ENCODE measurements at places on chromosomes 12 and 14.

DNA sequence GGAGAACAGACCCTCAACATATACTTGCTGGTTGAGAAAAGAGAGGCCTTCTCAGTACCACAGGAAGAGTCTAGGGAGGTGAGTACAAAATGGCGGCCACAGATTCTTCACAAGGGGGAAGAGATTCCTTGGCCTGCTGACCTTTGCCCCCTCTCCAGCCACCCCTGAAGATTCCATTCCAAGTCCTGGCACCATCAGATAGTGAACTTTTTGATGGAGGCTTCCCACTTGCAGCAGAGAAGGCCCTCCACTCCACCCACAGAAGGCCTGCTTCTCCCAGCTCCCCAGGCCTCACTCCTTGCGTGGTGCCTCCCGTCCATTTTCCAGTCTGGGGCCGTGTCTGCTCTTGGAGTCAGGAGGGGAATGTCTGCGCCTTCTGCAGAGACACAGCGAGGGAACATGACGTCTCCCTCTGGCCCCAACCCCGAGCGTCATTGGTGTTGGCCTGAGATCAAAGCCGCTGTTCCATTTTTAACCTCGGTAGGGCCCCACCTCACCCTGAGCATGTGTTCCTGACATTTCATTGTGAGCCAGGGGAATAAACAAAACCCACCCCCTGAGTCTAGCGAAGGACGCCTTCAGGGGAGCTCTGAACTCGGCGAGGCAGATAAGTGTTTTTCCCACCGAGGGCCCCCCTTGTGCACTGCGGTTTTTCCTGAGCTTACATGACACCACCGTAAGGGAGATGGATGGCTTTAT, 268.7 kb upstream of the TBX3 start:
- DNase-seq, result no peak

DNA sequence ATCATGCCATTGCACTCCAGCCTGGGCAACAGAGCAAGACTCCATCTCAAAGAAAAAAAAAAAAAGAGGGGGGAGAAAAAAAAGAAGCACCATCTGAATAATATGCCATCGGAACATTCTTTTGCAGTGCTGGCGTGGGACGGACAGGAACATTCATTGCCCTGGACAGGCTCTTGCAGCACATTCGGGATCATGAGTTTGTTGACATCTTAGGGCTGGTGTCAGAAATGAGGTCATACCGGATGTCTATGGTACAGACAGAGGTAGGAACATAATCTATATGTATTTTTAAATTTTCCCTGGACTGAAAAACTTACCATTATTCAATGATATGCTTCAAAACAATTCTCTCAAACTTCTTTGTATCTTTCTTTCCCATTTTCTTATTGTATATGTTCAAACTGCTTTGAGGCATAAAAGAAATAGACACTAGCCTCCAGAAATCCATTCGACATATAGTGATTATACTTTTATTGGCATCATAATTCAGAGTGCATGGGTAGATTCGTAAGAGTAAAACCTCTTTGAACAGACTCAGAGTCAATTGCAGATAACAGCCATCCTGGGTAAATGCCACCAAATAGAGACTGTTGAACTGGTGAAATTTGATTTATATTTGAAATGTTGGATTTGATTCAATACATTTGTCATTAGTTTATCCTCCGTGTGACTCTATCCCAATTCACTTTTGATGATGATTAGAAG, 199.7 kb downstream of the EPS8 start:
- DNase-seq, result no peak

DNA sequence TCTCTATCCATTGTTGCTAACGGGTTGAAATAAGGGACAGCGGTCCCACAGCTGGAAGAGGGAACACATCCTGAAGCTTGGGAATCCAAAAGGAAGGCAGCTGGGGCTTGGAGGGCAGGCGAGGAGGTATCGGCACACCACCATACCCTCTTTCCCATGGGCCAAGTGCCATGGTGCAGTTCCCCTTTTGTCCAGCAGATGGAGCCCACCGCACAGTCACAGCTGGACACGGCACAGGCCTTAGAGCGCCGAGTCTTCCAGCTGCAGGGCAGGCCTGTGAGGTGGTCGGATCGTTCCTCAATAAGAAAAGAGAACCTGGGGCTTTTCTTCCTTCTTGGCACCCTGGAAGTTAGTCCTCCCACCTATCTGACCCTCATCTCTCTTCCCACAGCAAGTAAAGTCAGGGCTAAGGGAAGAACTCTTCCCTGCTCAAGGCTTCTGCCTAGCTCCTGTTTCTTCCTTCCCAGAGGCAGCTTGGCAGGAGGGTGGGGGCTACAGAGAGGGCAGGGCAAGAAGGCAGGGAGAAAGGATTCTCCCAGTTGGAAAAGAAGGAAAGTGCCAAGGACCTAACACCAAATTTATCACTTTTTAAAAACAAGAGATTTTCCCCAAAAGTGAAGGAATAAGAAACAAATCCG, 8.6 kb downstream of the PPP1R1A start:
- peak; percentile 15 for DNase-seq

GRCh38 chr12:21073822-21074460, 57.1 kb upstream of the SLCO1B1 start:
- no peak for DNase-seq

- no peak for DNase-seq
Measured at GRCh38 chr14:42921901-42922300, 1315.2 kb downstream of the LRFN5 start.

- no peak for DNase-seq
Measured at GRCh38 chr12:95216711-95217376, 423 bp downstream of the FGD6 start.

DNA sequence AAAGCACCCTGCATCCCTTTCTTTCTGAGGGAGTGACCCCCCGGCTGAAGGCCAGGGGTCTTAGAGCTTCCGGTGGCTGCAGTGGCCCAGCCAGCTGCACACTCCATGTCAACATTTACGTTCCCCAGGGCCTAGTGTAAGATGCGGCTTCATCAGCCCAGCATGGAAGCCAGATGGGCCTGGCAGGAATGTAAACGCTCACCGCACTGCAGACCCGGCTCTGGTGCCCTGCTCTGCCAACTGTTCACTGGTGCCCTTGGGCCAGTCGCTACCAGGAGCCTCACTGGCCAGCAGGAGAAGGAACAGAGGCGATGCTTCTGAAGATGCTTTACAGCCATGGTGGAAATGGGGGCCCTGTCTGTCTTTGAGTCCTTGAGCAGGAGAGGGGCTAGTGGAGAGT, 8.6 kb upstream of the TMEM119 start:
- DNase-seq, result no peak

DNA sequence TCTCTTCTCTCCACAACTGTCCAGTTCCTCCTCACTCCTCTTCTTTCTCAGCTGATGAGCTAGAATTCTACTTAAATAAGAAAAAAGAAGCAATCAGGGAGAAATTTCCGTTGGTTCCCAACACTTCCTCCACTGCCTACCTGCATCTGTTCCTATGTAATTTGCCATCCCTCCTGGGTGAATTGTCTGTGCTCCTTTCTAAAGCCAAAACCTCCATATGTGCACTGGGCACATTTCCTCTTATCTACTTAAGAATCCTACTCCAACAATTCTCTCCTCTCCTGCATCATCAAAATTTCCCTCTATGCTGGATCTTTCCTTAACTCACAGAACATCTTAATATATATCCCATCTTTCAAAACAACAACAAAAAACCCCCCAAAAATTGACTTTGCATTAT, 35.2 kb downstream of the GPR65 start:
- no peak for DNase-seq

DNA sequence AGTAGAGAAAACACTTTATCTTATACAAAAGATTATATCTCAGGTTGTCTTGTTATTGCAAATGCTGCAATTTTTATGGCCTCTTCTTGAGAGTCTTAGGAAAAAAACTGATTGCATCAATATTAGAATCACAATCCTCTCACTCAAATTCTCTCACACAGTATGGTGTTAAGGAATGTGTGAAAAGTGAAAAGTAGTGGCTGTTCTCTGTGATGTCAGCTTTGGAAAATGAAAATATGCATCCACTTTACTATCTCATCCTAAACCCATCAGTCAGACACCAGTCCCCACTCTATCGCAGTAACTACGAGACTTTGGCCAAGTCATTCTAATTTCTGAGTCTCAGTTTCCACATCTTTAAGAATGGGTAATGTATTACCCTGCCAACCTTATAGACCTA, 32.6 kb upstream of the NTF3 start:
- no peak for DNase-seq

GRCh38 chr12:52401526-52401925, 4.6 kb downstream of the KRT82 start:
- DNase-seq, result no peak

GRCh38 chr12:71999795-72000194, 61.1 kb downstream of the TPH2 start:
- DNase-seq, result no peak

DNA sequence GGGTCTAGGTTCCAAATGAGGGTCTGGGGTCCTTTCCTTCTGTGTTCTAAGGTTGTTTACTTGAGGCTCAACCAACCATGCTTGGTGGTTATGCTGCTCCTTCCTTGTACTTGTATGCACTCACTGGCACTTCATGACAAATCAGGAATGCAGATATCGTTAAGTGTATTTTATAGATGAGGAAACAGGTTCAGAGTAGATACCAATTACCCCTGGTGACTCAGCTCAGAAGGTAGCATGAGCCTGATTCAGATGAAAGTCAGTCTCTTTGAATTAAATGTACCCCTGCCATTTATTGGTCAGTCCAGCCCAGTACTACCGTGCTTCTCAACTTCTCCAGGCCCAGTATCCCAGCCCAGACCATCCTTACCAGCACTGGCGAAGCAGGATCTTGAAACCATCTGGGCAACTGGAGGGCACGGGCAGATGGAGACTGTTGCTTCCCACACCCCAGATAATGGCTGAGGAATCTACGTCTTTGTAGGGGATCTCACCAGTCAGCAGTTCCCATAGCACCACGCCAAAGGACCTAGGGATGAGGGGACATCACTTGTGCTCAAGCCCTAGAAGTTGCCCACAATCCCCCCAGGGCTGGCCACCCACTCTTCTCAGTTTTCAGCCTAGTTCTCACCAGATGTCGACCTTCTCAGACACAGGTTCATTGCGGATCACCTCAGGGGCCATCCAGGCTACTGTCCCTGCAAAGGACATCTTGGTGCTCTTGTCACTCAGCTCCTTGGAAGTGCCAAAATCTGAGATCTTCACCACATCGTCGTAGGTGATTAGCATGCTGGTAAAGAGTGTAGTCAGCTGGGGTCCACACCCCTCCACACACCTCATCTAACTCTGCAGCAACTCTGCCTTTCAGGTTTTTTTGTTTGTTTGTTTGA, 14.3 kb downstream of the MAP3K12 start:
- DNase-seq, result no peak

DNA sequence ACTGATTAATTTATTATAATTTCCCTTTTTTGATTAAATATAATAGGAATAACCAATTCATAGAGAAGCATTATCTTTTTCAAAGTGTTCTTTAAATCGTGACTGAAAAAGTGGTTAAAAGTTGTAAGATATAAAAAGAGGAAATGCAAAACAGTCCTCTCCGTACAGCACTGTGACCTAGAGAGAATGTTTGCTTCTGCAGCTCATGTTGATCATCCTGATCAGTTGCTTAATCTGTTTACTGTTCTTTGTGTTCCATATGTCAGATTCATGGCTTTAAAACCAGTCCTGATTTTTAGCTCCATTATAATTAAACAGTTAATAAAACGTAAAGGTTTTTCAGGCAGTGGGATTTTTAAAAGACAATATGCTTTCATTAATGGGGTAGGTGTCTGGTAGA, 4.7 kb downstream of the TTC8 start:
- DNase-seq, result no peak

DNA sequence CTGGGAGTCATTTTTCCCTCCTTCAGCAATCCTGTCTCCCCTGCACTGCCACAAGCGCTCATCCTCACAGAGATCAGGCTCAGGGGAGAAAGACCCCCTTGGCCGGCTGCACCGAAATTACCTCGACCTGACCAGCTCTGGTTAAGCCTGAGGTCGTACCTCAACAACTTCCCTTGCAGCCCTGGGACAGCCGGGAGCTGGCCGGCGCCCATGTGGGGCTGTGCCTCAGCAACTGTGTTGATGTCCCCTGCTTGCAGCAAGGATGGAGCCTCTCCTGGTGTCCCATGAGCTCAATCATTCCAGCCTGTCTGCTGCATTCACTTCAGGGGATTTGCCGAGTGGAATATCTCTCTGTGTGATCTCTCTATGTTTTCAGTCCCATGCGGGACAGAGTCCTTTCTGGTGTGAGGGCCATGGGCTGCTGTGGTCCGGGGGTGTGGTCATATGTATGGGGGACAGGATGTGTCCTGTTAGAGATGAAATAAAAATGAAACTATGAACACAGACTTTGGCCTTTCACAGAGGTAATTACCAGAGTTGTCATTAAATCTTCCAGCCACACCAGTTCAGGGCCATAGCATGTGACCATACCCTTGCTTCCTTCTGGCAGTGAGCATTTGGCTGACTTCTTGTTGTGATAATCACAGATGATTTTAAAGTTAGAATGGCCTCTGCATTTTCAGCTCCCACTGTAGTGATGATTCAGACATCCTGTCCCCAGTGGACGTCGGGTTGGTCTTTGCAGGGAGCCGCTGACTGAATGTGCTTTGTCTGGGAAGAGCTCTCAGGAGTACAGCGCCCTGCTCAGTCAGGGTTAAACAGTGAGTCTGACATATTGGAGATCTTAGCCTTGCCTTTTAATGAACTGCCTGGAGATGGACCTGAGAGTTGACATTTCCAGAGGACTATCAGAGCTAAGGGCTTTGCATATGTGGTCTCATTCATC, 405.9 kb downstream of the AACS start:
- DNase-seq, result no peak

- DNase-seq, result no peak
Measured at GRCh38 chr12:43060742-43061141, 471.2 kb upstream of the PRICKLE1 start.

GRCh38 chr14:102316338-102316742, 3.2 kb upstream of the ZNF839 start:
- DNase-seq, result no peak

DNA sequence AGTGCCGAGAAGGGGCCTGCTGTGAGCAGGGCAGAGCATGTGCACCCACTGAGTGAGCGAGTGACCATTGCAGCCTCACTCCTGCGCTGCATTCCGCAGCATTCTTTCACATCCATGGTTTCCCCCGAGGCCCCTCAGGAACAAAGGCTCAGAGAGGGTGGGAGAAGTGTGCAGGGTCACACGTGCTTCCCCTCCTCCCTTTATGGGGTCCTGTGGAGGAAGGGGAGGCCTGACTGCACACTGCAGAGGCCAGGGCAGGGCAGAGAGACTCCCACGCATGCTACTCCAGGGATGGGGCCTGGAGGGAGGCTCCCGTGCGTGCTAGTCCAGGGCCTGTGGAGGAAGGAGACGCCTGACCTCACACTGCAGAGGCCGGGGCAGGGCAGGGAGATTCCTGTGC, 63.2 kb downstream of the DIO3 start:
- DNase-seq, result no peak

DNA sequence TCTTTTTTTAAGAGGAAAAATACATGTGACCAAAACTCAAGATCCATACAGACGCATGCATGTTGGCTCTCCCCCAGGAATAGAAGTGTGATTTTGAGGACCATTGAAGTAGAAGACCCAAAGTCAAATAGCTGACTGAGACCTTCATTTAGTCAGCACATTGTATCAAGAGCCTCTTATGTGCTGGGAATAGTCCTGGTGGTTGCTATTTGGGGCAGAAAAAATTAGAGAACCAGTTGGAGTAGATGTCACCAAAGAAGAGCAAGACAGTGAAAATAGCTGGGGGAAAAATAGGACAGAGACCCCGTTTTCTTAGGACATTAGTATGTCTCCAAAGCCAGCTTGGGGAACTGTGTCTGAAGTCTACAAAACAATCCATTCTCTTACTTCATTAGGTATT, 93.6 kb downstream of the PELI2 start:
- DNase-seq, result no peak
